Activated CD4-positive, alpha-beta T cell treated with anti-CD3 and anti-CD28 coated beads, Interleukin-10, Interleukin-2, amounts not matched to agents 100 ng/mL and 50 ng/mL, durations not matched to agents 16 hours and 8 hours (primary cell): ENCODE measurements at places on chromosomes 3 and 15.

DNA sequence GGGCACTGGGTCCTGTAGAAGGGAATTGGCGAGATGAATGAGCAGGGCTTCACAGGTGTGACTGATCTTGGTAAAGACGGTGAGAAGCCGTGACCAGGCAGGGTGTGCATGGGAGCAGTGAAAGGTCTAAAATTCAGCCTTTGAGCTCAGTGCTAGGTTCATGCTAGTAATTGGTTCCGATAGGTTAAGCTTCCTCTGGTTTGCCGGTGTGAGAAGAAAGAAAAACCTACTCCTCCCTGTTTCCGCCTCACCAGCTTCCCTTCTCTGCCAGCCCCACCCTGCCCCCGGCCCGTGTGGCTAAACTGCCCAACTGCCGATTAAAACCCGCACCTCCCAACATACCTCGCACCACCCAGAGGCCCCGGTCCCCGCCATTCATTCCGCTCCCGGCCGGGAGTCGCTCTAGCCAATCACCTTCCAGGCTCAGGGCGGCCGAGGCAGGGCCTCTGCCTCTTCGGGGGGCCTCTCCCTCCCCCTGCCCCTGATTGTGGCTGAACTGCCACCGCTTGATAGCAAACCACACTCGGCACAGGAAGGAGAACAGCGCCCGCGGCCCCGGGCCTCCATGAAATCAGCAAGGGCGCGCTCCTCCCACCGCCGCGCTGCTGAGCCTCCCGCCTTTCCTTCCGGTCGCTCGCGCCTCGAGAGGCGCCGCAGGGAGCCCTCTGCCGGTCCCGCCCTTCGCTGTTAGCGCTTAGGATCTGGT lies 7.3 kb upstream of the NRROS start:
- DNase-seq: peak; percentile 99

GRCh38 chr15:81398910-81399551 lies 25.0 kb upstream of the TMC3 start:
- no peak for DNase-seq

- no peak for DNase-seq
Observed at GRCh38 chr3:123072152-123072551, 5.3 kb downstream of the PDIA5 start.

DNA sequence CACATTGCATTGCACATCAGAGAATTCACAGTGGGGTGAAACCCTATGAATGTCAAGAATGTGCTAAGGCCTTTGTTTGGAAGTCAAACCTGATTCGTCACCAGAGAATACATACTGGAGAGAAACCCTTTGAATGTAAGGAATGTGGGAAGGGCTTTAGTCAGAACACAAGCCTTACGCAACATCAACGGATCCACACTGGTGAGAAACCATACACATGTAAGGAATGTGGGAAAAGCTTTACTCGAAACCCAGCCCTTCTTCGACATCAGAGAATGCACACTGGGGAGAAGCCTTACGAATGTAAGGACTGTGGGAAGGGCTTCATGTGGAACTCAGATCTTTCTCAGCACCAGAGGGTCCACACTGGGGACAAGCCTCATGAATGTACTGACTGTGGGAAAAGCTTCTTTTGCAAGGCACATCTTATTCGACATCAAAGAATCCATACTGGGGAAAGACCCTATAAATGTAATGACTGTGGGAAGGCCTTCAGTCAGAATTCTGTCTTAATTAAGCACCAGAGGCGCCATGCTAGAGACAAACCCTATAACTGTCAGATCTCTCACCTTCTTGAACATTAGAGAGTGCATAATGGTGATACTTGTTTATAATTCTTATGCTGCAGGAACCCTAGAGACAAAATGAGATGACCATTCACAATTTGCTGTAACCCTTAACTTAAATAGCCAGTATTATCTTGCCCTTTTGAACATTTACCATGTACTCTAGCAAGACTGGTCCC lies 9.0 kb downstream of the ZNF662 start:
- no peak for DNase-seq

DNA sequence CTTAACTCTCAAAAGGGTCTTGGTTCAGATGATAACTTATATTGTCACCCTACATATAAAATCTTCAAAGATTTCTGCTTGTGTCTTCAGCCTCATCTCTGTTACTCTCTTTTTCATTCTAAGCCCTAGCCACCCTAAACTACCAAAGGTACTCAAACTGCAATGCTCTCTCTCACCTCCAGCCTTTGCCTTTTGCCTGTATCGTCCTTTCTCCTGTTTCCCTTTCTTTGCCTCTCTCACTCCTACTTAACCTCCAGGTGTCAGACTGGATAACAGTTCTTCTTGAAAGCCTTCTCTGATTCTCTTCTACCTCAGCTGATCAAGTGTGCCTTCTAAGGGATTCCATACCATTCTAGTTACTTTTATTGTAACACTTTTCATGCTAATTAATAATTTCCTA lies 149.8 kb downstream of the SERPINI1 start:
- DNase-seq: no peak

DNA sequence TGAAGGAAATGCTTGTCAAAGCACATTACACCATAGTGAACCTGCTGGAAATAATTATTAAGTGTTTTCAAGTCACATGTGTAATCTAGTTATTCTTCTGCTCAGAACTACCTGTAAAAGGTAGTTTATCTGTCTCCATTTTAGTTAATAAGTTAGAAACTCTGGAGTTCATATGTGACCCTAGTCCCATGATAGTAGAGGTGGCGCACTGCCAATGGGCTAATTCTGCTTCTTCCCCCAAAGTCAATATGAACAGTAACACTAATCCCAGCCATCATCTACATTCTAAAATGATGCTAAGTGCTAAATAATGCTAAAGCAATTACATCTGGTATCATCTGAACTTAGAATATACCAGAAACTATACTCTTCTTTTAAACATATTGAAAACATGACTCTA lies 361.0 kb upstream of the NECTIN3 start:
- no peak for DNase-seq

DNA sequence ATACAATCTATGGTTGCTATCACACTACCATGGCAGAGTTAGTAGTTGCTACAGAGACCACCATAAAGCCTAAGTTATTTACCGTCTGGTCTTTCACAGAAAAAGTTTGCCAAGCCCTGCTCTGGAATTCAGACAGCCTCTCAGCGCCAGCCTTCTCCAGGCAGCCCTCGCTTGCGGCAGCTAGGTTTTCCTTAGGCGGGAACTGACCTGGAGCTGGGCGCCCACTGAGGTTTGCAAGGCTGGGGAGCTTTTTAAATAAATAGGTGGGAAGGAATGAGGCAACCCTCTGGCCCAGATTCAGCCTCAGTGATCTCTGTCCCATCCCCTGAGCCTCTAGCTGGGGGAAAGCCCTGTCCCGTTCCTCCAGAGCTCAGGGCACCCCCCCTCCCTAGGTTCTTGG lies 1.2 kb downstream of the CTSH start:
- no peak for DNase-seq

GRCh38 chr15:61169904-61170695 lies 59.0 kb downstream of the RORA start:
- peak; percentile 82 for DNase-seq

GRCh38 chr15:68442041-68442440 lies 10.1 kb upstream of the ITGA11 start:
- no peak for DNase-seq

GRCh38 chr3:139835830-139836683 lies 98.9 kb upstream of the CLSTN2 start:
- DNase-seq: no peak

- no peak for DNase-seq
Observed at GRCh38 chr3:70620956-70621355, 308.5 kb upstream of the MDFIC2 start.

DNA sequence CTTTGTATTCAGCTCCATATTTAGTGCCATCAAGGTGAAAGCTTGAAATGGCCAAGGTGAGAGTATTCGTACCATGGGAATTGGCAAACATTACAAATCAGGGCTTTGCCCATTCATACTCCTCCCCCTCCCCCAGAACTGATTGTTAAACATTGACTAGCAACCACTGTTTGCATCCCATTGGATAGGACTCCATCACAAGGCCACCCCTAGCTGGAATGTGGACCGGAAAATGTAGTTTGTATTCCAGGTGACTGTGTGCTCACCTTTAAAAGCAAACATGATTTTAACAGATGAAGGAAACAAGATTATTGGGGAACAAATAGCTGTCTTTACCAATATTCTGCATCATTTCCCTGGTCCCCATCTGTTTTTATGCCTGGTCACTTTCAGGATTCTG lies 14.1 kb downstream of the ST3GAL6 start:
- no peak for DNase-seq

- DNase-seq: no peak
Observed at GRCh38 chr3:49683162-49683561, 6.1 kb downstream of the MST1 start.

GRCh38 chr15:52243697-52244555 lies 51.7 kb downstream of the MYO5C start:
- no peak for DNase-seq

DNA sequence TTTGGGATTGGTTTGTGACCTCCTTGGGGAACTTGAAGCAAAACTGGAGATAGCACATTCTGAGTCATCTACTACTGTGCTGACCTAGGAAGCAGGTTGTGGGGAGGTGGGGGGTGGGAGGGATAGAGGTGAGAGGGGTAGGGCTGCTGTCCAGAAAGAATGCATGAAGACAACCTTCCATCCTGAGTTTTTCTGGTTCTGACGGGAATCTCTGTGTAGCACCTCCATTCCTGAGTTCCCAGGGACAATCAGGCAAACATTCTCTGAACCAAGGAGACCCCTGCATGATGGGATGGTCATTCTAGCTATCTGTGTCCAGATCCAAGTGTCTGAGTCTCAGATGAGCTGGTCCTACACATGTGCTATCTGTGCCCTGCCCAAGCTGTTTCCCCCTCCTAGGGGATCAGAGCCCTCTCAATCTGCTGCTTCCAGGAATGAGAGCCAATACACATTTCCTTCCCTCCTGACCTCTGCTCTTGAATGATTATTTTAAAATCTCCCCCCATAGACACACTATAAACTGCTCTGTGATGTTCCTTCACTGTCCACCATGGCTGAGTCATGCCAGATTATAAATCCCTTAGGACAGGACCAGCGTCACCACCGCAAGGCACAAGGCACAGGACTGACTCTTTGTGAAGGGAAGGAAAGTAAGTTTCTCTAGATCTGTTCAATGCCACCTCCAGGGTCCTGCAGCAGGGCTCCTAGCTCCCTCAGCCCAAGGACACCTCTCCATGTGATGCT lies 2.2 kb upstream of the CD276 start:
- no peak for DNase-seq

- no peak for DNase-seq
Observed at GRCh38 chr15:66633041-66633937, 67.5 kb upstream of the LCTL start.

DNA sequence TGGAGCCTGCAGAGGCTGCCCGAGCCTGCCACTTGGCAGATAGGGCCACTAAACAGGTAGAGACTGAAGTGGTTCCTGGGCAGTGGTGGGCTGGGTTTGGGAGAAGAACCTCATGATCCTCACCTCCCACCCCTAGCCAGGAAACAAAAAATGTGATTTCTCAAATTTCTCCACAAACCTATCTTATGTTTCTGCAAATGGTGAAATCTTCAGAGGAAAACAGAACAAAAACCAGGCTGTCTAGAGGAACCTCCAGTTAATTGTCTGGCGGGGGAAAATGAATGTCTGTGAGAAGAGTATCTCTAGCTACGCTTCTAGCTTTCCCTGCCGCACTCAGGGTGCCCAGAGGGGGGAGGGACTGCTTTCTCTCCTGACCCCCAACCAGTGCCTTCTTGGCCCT lies 55.9 kb downstream of the TRA2B start:
- no peak for DNase-seq

DNA sequence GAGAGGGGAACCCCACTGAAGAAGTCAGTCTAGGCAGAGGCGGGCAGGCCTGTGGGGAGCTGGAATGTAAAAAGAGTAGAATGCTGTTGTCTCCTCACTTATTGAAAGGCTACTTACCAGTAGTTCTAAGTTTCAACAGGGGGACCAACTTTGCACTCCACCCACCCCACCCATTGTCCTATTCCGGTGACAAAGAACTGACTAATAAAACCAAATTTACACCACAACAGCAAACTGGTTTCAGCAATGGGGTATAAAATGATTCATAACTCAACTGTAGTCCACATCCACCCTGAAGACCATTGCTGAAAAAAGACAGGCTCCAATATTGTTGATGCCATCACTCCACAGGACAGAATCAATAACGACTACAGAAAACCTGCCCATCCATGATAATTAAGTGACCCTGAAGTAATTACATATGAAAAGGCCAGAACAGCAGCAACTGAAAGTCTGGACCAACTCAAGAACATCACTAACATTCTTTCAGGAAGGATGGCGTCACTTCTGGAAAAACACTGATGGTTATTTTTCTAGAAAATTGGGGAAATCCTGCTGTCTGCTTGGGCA lies 80.2 kb downstream of the ABI3BP start:
- no peak for DNase-seq

DNA sequence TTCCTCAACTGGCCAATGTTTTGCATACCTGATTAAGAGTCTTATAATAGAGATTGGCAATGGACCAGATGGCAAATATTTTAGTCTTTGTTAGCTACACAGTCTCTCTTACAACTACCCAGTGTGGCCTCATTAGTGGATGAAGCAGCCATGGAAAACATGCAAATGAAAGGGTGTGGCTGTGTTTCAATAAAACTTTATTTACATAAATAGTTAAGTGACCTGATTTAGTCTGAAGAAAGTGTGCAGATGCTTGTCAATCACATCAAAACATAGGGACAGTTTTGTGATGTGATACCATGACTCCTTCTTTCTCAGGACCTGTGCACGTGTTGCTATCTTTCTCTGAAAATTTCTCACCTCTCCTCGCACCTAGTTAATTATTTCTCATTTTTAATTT lies 309.8 kb upstream of the GRM7 start:
- DNase-seq: no peak

DNA sequence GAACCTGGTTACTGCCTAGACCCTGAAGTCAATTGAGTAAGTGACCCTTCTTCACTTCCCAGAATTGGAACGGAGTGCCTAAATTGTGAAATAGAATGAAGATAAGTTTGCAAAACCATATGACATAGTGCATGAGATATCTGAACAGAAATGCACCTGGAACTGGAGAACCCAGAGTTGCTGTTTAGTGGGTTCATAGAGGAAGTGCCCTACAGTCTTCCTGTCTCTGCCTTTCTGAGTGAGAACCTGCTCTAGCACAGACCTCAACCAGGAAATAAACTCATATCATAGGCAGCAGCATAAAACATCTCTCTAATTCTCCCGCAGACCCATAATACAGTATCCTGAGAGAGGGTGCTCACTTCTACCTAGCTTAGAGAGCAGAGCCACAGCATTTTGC lies 82.9 kb downstream of the EOMES start:
- DNase-seq: peak; percentile 77

DNA sequence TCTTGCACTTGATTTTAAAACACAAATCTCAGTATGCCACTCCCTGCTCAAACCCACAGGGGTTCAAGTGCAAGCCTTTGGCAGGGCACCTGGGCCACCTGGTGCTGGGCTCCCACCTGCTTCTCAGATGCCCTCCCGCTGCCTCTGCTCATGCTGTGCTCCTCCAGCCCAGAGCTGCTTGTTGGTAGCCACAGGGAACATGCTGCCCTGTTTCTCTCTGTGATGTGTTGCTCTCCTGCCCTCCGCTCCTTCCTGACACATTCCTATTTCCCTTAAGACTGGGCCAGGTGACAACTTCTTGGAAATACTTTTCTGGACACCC lies 27.1 kb upstream of the KY start:
- no peak for DNase-seq

GRCh38 chr3:197225579-197225978 lies 72.8 kb downstream of the DLG1 start:
- DNase-seq: no peak

GRCh38 chr3:103712320-103713008 lies 1277.6 kb downstream of the ZPLD1 start:
- no peak for DNase-seq
